ENCODE measurements at places on chromosomes 16 and 17.

DNA sequence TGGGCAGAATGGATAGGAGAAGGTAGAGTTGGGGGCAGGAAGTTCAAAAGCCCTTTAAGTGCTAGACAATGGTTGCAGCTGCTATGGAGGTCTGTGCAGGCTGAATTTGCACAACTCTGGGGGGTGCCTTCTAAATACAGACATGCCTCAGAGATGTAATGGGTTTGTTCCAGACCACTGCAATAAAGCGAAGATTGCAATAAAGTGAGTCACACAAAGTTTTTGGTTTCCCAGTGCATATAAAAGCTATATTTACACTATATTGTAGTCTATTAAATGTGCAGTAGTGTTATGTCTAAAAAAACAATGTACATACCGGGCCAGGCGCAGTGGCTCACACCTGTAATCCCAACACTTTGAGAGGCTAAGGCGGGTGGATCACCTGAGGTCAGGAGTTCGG lies 60.5 kb upstream of the MYOCD start:
- no peak overlapping the region for H3K4me3 ChIP-seq
- no peaks in the 10 kb centered on the region for H3K4me1 ChIP-seq
- no peaks in the 10 kb centered on the region for H3K27me3 ChIP-seq
- no peak for DNase-seq
- H3K27ac ChIP-seq, result no peak overlapping the region

DNA sequence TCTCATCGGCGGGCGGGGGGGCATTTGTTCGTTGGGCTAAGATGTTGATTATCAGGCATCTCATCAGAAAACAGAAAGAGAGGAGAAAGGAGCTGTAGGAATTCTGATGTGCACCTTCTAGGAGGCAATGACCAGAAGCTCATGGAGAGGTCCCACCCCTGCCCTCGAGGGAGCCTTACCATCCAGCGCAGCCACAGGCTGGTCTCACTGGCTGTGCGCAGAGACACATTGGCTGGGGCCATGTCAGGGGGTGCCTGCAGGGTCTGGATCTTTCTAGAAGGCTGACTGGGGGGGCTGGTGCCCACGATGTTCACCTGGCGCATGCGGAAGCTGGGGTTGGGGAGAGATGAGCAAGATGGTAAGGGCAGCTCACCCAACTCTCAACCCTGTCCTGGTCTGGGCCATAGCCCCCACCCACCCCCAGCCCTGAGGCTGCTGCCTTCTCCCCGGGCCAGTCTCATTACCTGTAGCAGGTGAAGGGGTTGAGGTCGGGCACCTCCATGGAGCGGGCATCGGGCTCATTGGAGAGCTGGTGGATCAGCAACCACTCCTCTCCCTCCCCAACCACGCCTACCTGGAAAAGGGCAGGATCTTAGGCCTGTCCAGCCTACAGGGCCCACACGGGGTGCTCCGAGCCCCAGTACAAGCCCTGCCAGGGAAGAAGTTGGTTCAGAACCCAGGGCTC lies 86.2 kb upstream of the CDC42EP4 start:
- H3K4me1 ChIP-seq, result no peaks in the 10 kb centered on the region
- H3K27me3 ChIP-seq, result no peaks in the 10 kb centered on the region
- H3K27ac ChIP-seq, result no peak overlapping the region
- H3K36me3 ChIP-seq, result peaks cover 3% of the 10 kb centered on the region

GRCh38 chr16:31132303-31132979 lies 3.1 kb downstream of the PRSS8 start:
- no peaks in the 10 kb centered on the region for H3K27me3 ChIP-seq
- no peaks in the 10 kb centered on the region for H3K36me3 ChIP-seq
- H3K27ac ChIP-seq, result no peak overlapping the region
- no peak overlapping the region for H3K4me3 ChIP-seq
- peaks cover 5% of the 10 kb centered on the region for H3K4me1 ChIP-seq

DNA sequence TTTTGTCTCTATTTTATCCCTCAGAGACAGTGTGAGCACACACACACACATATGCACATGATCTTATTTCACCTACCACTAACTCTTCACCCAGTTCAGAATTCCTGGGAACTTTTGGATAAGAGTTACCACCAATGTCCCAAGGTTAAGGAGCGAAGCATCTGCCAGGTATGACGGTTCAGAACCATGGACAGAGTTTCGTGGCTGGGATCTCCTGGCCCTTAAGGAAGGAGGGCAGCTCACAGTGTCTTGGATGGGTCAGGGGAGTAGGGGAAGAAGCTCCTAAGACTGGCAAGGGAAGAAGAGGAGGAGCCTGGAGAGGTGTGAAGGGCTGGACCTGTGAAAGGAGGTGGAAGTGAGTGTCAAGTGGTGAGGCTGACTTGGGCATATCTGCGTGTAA lies 23.0 kb upstream of the TMEM132E start:
- no peak overlapping the region for H3K27ac ChIP-seq
- peaks cover 10% of the 10 kb centered on the region for H3K27me3 ChIP-seq

DNA sequence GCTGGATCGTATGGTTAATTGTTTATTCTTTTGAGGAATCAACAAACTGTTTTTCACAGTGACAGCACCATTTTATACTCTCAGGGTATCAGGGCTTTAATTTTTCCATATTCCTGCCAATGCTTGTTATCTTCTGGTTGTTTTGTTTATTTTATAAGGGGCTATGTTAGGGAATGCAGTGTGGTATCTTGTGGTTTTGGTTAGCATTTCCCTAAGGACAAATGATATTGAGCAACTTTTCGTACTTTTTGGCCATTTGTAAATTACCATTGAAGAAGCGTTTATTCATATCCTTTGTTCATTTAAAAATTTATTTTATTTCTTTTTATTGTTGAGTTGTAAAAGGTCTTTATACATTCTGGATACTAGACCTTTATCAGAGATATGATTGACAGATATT lies 322.0 kb upstream of the SALL1 start:
- no peaks in the 10 kb centered on the region for H3K36me3 ChIP-seq
- no peak overlapping the region for H3K4me3 ChIP-seq
- H3K4me1 ChIP-seq, result no peaks in the 10 kb centered on the region
- no peak overlapping the region for H3K27ac ChIP-seq

GRCh38 chr17:13337864-13338371 lies 263.8 kb downstream of the HS3ST3A1 start:
- peak overlapping the region; percentile 26 for H3K4me3 ChIP-seq
- DNase-seq, result no peak
- no peaks in the 10 kb centered on the region for H3K36me3 ChIP-seq
- H3K27me3 ChIP-seq, result peaks cover 14% of the 10 kb centered on the region
- H3K4me1 ChIP-seq, result no peaks in the 10 kb centered on the region

GRCh38 chr16:69435977-69436820 lies 11.8 kb downstream of the CYB5B start:
- H3K27ac ChIP-seq, result no peak overlapping the region
- peaks cover 37% of the 10 kb centered on the region for H3K36me3 ChIP-seq
- peaks cover 31% of the 10 kb centered on the region for H3K4me1 ChIP-seq
- no peaks in the 10 kb centered on the region for H3K27me3 ChIP-seq
- no peak overlapping the region for H3K4me3 ChIP-seq

GRCh38 chr16:52436339-52437276 lies 110.3 kb downstream of the TOX3 start:
- no peak overlapping the region for H3K27ac ChIP-seq
- DNase-seq, result no peak
- H3K27me3 ChIP-seq, result no peaks in the 10 kb centered on the region

DNA sequence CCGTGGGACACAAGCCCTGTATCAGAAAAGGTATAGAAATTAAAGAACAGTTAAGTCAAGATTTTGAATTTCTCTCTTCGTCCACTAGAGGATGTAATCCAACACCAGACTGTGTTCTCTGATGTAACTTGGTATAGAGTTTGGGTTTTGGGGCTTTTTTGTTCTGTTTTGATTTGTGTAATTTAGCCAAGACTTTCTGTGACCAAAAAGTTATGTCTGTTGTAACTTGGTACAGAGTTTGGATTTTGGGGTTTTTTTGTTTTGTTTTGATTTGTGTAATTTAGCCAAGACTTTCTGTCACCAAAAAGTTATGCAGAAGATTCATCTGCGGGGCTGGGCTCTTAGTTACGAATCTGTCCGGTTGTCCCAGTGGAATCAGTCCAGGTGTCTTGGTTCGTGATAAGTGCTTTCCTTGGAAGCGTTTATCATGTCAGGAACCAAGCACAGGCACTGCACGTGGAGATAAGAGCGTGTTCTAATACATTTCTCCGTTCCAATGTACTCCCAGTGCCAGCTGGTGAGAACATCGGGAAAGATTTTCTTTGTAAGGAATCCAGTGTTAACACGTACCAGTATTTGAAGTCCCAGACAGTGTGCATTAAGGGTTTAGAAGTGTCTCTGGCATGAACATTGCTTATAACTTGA lies 44.1 kb upstream of the SEC14L1 start:
- peak overlapping the region; percentile 73 for H3K27ac ChIP-seq
- DNase-seq, result no peak
- H3K4me1 ChIP-seq, result peaks cover 41% of the 10 kb centered on the region
- no peaks in the 10 kb centered on the region for H3K27me3 ChIP-seq
- no peak overlapping the region for H3K4me3 ChIP-seq

- H3K4me1 ChIP-seq, result peaks cover 30% of the 10 kb centered on the region
- H3K27me3 ChIP-seq, result no peaks in the 10 kb centered on the region
- H3K27ac ChIP-seq, result peak within 1 kb of the TSS; percentile 93
- DNase-seq, result no peak
Observed at GRCh38 chr17:7328840-7329373, at the start of gene NEURL4. Gene NEURL4, minus strand, starts transcription at chr17:7329335. Its CDS starts 23 bp downstream, at chr17:7329312.

DNA sequence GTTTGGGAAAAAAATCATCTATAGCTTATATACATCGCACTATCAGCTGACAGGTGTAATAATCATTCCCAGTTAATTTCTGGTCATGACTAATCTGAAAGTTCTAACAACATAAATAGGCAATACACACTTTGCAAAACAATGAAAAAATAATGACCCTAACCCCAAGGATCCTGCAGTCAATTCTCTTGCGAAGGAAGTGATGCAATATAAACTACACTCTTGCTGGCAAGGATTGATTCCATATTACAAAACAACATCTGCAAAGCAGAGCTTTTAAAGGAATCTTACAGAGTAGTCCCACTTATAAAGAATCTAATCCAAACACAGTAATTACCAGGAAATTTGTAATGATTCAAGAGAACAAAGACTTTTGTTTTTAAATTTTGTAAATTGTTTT lies 73.4 kb downstream of the MYO1D start:
- no peaks in the 10 kb centered on the region for H3K4me1 ChIP-seq
- peaks cover 21% of the 10 kb centered on the region for H3K27me3 ChIP-seq
- H3K27ac ChIP-seq, result no peak overlapping the region
- H3K4me3 ChIP-seq, result no peak overlapping the region

GRCh38 chr17:73939806-73940205 lies 263.7 kb upstream of the RPL38 start:
- no peak for DNase-seq
- H3K27ac ChIP-seq, result no peak overlapping the region
- H3K4me1 ChIP-seq, result peaks cover under 1% of the 10 kb centered on the region
- no peaks in the 10 kb centered on the region for H3K36me3 ChIP-seq
- peaks cover 7% of the 10 kb centered on the region for H3K27me3 ChIP-seq

DNA sequence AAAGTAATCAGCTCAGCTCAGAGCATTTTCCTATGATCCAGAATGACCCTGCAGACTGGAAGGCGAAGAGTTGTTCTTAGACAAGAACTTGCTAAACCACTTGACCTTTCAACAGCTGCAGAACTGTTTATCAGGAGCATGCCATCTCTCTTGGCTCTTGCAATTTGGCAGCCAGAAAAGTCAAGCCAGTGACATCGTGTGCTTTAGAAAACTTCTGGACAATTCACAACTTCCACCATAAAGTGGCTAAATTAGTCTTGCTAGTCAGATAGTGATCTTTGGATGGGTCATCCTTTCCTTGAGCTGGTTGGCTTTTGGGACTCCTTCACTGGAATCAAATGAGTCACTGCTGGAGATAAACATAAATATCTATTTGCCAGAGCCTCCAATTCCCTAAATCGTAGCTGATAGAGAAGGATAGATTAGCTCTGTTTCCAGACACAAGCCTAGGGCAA lies 146.5 kb downstream of the MAP2K6 start:
- H3K27me3 ChIP-seq, result no peaks in the 10 kb centered on the region
- no peaks in the 10 kb centered on the region for H3K36me3 ChIP-seq
- H3K4me3 ChIP-seq, result no peak overlapping the region
- DNase-seq, result no peak
- no peaks in the 10 kb centered on the region for H3K4me1 ChIP-seq
- H3K27ac ChIP-seq, result no peak overlapping the region

GRCh38 chr17:73048170-73048569 lies 44.3 kb downstream of the SLC39A11 start:
- H3K4me3 ChIP-seq, result no peak overlapping the region
- no peak overlapping the region for H3K27ac ChIP-seq
- no peak for DNase-seq
- H3K4me1 ChIP-seq, result no peaks in the 10 kb centered on the region
- peaks cover 24% of the 10 kb centered on the region for H3K36me3 ChIP-seq

GRCh38 chr16:68492151-68492542 lies 43.8 kb upstream of the SMPD3 start:
- DNase-seq, result no peak
- H3K4me3 ChIP-seq, result no peak overlapping the region
- no peaks in the 10 kb centered on the region for H3K36me3 ChIP-seq
- H3K27me3 ChIP-seq, result peaks cover 26% of the 10 kb centered on the region

DNA sequence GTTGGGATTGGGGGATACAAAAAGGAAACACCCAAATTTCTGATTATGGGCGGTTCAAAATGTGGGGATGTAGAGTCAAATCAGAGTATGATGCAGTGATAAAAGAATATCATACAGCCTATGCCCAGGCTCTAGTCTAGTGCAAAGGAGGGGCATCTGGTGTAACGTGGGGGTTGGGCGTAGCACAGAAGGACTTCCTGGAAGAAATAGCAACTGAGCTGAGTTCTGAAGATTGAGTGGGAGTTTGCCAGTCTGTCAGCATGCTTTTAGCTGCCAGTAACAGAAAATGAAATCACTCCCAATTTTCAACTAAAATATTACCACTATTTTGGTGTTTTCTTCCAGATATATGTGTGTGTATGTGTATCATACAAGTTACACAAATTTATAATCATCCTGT lies 196.9 kb downstream of the SPECC1 start:
- H3K4me3 ChIP-seq, result no peak overlapping the region
- peaks cover 3% of the 10 kb centered on the region for H3K36me3 ChIP-seq
- no peaks in the 10 kb centered on the region for H3K27me3 ChIP-seq
- no peak overlapping the region for H3K27ac ChIP-seq

- H3K36me3 ChIP-seq, result no peaks in the 10 kb centered on the region
- no peaks in the 10 kb centered on the region for H3K4me1 ChIP-seq
- H3K27ac ChIP-seq, result no peak overlapping the region
Observed at GRCh38 chr16:47052666-47053640, 79.5 kb upstream of the DNAJA2 start.

GRCh38 chr16:54210452-54211125 lies 76.0 kb downstream of the IRX3 start:
- H3K27me3 ChIP-seq, result peaks cover 2% of the 10 kb centered on the region
- no peak overlapping the region for H3K27ac ChIP-seq
- H3K4me1 ChIP-seq, result no peaks in the 10 kb centered on the region

DNA sequence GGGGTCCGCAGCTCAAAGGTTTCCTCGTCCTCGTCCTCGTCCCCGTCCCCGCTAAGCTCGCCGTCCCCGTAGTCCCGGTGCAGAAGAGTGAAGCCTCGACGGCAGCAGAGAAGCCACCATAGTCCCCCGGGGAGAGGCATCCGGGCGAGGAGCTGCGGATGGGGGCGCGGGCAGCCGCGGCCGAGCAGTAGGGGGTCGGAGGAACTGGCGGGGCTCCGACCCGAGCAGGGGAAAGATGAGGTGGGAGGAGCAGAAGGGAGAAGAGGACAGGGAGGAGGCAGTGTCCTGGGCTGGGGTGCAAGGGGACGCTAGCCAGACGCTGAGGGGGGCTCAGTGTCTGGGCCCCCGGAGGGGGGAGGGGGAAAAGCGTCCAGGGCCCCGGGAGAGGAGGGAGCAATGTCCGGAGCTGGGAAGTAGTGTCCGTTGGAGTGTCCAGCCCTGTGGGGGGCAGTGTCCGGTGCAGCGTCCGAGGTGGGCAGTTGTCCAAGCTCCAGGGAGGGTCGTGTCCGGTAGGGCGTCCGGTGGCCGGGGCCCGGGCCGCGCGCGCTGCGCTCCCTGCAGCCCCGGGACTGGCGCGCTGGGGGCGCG lies at the start of gene PLEKHH3:
TSS of gene PLEKHH3 (minus strand) at position 571 of the 588 bp plus-strand sequence. CDS start at position 140, 431 bp downstream.
- peak within 1 kb of the TSS; percentile 93 for H3K4me3 ChIP-seq
- H3K36me3 ChIP-seq, result peaks cover 1% of the 10 kb centered on the region
- DNase-seq, result no peak
- H3K4me1 ChIP-seq, result peaks cover 40% of the 10 kb centered on the region
- peak within 1 kb of the TSS; percentile 72 for H3K27ac ChIP-seq
- peaks cover 43% of the 10 kb centered on the region for H3K27me3 ChIP-seq
